ENCODE measurements at places on chromosomes 1 and 21. TPM values are rescaled to one million over a fixed set of nuclear protein-coding genes. Genes with fewer than 3 reads are reported as not detected.
A peak's percentile ranks its signal among the peaks of the same experiment; 100 is the strongest.

The PRDM16 gene
- polyA plus RNA-seq: not detected

DNA sequence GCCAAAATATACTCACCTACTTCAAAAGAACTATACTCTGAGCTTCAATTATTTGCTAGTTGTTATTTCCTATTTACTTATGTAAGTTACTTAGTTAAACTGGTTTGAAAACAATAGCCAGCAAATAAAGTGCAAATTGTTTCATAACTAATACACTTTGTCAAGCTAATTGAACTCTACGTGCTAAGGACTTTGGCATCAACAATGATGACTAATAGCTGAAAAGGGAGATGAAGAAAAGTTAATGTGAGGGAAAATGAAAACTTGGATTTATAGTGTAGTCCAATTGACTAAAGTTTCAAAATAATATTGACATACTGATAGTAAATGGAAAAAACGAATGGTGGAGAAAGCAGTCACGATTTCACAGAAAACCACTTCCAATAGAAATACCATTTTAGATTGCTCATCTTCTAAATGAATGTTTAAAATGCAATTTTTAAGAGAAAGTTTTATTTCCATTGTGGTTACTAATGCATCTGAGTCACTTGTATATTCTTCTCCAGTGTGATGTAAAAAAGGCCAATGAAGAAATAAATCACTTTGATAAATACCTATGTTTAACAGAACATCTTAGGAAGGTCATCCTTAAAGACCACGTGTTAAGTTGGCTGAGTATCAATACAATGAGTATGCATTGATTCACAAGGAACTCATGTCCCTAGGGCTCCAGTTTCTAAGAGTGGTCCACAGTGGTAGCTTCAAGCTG, 455.2 kb downstream of the LTN1 start:
- peaks cover 9% of the 10 kb centered on the region for H3K27me3 ChIP-seq
- H3K4me1 ChIP-seq: no peaks in the 10 kb centered on the region
- no peak for DNase-seq
- no peaks in the 10 kb centered on the region for H3K36me3 ChIP-seq
- H3K27ac ChIP-seq: no peak overlapping the region
- H3K4me3 ChIP-seq: no peak overlapping the region

- no peak overlapping the region for H3K27ac ChIP-seq
- no peak overlapping the region for H3K4me3 ChIP-seq
- DNase-seq: no peak
- H3K4me1 ChIP-seq: peaks cover 14% of the 10 kb centered on the region
- peaks cover 15% of the 10 kb centered on the region for H3K36me3 ChIP-seq
- no peaks in the 10 kb centered on the region for H3K27me3 ChIP-seq
These were observed 13.3 kb downstream of the RBBP5 start for GRCh38 chr1:205108464-205108863.

GRCh38 chr1:246798606-246799496, 74.6 kb downstream of the SCCPDH start:
- no peak overlapping the region for H3K4me3 ChIP-seq
- no peaks in the 10 kb centered on the region for H3K36me3 ChIP-seq
- H3K27me3 ChIP-seq: no peaks in the 10 kb centered on the region
- no peak overlapping the region for H3K27ac ChIP-seq

DNA sequence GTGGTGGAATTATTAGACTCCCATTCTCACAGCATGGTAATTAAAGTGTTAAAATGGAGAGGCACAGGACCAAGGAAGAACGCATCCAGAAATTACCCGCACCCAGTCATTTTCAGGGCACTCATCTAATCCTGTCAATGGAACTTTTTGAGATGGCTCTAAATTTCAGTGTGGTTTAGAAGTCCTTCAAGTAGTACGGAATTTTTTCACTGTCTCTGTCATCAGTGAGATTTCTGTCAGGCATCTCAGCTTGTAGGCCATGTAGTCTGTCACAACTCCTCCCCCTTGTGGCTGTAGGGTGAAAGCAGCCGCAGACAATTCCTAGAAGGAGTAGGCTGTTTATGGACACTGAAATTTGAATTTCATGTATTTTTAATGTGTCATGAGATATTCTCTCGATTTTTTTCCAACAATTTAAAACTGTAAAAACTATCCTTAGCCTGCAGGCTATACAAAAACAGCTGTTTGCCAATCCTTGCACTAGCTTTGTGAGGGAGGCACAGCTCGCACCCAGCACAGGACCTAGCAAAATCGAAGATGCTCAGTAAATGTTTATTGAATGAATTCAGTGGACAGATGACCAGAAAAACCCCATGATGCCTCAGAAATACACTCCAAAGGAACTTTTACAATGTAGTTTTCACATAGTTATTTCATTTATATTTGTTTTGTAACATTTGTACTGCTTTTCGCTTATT, 6.6 kb upstream of the NUP133 start:
- H3K4me1 ChIP-seq: peaks cover 4% of the 10 kb centered on the region
- H3K27me3 ChIP-seq: no peaks in the 10 kb centered on the region
- DNase-seq: peak; percentile 59
- H3K27ac ChIP-seq: peak overlapping the region; percentile 38

- DNase-seq: no peak
- H3K36me3 ChIP-seq: no peaks in the 10 kb centered on the region
- H3K27ac ChIP-seq: no peak overlapping the region
These were observed 70.6 kb downstream of the TMEM53 start for GRCh38 chr1:44603718-44604117.

GRCh38 chr1:213692321-213692720, 295.5 kb upstream of the PROX1 start:
- no peak overlapping the region for H3K4me3 ChIP-seq
- H3K27me3 ChIP-seq: no peaks in the 10 kb centered on the region
- H3K4me1 ChIP-seq: no peaks in the 10 kb centered on the region
- DNase-seq: no peak
- no peak overlapping the region for H3K27ac ChIP-seq

The GBP3 gene
- 4.3 TPM for polyA plus RNA-seq

- no peak for DNase-seq
- H3K27ac ChIP-seq: peak overlapping the region; percentile 23
- H3K4me3 ChIP-seq: peak overlapping the region; percentile 19
These were observed 111.7 kb upstream of the IRF2BP2 start for GRCh38 chr1:234721476-234722269.

DNA sequence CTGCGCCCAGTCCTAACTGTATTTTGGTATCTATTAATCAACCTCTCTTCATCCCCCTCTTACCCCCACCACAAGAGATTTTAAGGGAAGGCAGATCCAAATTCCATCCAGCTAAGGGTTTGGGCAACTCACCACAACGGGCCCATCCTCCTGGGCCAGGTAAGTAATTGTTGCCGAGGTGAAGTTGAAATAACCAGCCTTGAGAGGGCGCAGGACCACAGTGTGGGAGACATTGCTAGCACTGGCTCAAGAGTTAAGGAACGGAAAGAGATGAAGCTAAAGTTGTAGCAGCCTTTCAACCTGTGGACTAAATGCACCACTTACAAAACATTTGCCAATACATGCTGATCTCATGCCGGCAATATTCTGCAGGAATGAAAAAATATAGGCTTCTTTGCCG, 5.9 kb downstream of the SSR2 start:
- H3K27me3 ChIP-seq: no peaks in the 10 kb centered on the region
- peak overlapping the region; percentile 75 for H3K4me3 ChIP-seq
- H3K4me1 ChIP-seq: peaks cover 24% of the 10 kb centered on the region
- H3K27ac ChIP-seq: no peak overlapping the region
- H3K36me3 ChIP-seq: peaks cover 20% of the 10 kb centered on the region

GRCh38 chr1:201650623-201650933, 111.7 kb downstream of the NAV1 start:
- H3K27ac ChIP-seq: no peak overlapping the region
- no peak overlapping the region for H3K4me3 ChIP-seq
- H3K36me3 ChIP-seq: no peaks in the 10 kb centered on the region

- H3K36me3 ChIP-seq: no peaks in the 10 kb centered on the region
- peaks cover 3% of the 10 kb centered on the region for H3K4me1 ChIP-seq
- no peak overlapping the region for H3K27ac ChIP-seq
- DNase-seq: no peak
- no peaks in the 10 kb centered on the region for H3K27me3 ChIP-seq
- H3K4me3 ChIP-seq: no peak overlapping the region
These were observed 13.5 kb downstream of the LRRC53 start for GRCh38 chr1:74498901-74499300.

The ABCA4 gene
- not detected for polyA plus RNA-seq

DNA sequence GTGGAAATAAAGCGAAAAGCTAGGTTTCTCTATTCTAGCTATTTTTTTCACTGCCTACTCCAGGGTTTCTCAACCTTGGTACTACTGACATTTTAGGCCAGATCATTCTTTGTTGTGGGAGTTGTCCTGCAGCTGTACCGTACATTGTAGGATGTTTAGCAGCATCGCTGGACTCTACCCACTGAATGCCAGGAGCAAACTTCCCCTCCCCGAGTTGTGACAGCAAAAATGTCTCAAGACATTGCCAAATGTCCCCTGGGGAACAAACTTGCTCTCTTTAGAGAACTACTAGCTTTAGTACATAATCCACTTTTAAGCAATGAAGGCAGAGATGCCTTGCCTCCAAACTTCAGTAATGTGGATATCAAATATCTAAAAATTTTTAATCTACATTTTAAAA, 122.8 kb downstream of the PLPPR5 start:
- no peak for DNase-seq
- no peak overlapping the region for H3K27ac ChIP-seq
- H3K27me3 ChIP-seq: no peaks in the 10 kb centered on the region
- H3K4me3 ChIP-seq: no peak overlapping the region
- H3K36me3 ChIP-seq: no peaks in the 10 kb centered on the region
- H3K4me1 ChIP-seq: no peaks in the 10 kb centered on the region

- no peaks in the 10 kb centered on the region for H3K27me3 ChIP-seq
- H3K27ac ChIP-seq: no peak overlapping the region
- no peak overlapping the region for H3K4me3 ChIP-seq
- H3K36me3 ChIP-seq: no peaks in the 10 kb centered on the region
- no peak for DNase-seq
- H3K4me1 ChIP-seq: no peaks in the 10 kb centered on the region
These were observed 34.4 kb upstream of the SPAG17 start for GRCh38 chr1:118219438-118219837.

DNA sequence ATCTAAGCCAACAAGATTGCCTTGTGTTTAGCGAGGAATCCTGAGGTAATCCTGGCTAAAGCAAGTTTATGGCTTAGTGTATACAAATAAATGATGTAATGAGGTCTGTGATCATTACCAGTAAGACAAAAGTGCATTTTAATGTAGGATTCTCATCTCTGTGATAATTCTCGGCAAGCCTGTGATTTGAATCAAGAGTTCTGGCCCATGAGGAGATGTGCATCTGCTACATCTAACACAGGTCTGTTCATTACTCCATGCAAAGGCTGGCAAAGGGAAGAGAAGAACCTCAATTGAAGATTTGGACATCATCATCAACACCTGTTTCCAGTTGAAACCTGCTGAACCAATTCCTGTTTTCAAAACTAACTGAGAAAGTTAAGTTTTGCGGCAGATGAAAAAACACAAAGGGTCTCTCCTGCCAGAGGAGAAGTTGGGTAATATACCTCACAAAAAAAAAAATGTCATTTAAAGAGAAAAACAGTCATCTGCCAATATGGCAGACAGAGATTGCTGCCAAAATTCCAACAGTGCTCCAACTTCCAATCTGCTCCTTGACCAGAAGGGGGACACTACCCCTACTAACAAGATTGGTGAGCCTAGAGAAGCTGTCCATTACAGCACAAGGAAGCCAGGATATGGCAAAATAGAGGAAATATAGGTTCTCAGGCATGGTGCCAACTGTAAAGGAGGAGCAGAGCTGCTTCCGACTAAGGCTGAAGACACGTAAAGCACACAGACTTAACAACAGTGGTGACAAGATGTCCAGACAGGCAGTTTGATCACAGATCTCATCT, 453.7 kb downstream of the TTLL7 start:
- no peak for DNase-seq

GRCh38 chr1:220726634-220727033, 21.5 kb upstream of the MTARC2 start:
- no peak for DNase-seq
- H3K36me3 ChIP-seq: no peaks in the 10 kb centered on the region
- no peak overlapping the region for H3K27ac ChIP-seq
- peaks cover 8% of the 10 kb centered on the region for H3K27me3 ChIP-seq
- no peaks in the 10 kb centered on the region for H3K4me1 ChIP-seq
- no peak overlapping the region for H3K4me3 ChIP-seq

The TEDDM1 gene
- 0.25 TPM for polyA plus RNA-seq

DNA sequence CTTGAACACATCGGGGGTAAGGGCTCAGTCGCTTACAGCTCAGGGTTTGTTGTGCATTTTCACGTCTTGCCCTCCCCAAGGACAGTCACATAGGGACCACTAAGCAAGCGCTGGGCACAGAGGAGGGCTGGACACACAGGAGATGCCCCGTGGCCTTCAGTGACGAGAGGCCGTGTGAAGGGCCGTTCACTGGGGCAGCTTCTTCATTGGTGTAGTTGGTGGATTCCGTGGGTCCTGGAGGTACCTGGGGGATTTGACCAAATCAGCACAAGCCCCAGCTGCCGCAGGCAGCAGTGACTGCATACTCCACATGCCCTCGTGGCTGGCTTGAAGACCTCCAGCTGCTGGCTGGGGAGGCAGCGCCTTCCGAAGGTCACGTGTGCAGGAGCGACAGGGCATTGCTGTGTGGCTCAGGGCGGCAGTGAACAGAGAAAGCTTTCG, 100.8 kb upstream of the C1orf174 start:
- no peak overlapping the region for H3K27ac ChIP-seq
- H3K27me3 ChIP-seq: peaks cover 46% of the 10 kb centered on the region
- no peak for DNase-seq
- H3K36me3 ChIP-seq: peaks cover 5% of the 10 kb centered on the region

The LPAR3 gene
- polyA plus RNA-seq: not detected

The CHIA gene
- polyA plus RNA-seq: not detected

GRCh38 chr21:42496839-42497202, 797 bp upstream of the RSPH1 start:
- peaks cover 14% of the 10 kb centered on the region for H3K4me1 ChIP-seq
- peak overlapping the region; percentile 92 for H3K27ac ChIP-seq
- DNase-seq: no peak
- no peaks in the 10 kb centered on the region for H3K36me3 ChIP-seq

The USH2A gene
- not detected for polyA plus RNA-seq

DNA sequence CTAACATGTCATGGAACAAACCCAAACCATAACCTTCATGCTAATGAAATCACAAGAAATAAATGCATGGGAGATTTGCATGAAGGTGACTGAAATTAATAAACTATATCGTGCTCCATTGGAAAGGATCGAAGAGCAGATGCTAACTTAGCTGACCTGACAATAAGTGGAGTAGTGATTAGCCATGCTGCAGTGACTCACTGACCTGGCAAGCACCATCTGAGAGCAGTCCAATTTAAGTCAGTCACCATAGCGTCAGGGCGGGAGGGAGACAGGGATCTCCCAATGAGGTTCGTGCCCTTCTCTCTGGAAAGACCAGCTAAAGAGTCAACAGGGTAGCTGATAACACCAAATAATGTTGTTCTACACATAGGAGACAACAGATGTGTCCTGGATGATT, 21.5 kb downstream of the OLIG2 start:
- no peak overlapping the region for H3K4me3 ChIP-seq
- H3K36me3 ChIP-seq: no peaks in the 10 kb centered on the region
- H3K27me3 ChIP-seq: peaks cover 39% of the 10 kb centered on the region
- no peak for DNase-seq
- no peak overlapping the region for H3K27ac ChIP-seq
